ENCODE measurements at places on chromosomes 7 and 10.

DNA sequence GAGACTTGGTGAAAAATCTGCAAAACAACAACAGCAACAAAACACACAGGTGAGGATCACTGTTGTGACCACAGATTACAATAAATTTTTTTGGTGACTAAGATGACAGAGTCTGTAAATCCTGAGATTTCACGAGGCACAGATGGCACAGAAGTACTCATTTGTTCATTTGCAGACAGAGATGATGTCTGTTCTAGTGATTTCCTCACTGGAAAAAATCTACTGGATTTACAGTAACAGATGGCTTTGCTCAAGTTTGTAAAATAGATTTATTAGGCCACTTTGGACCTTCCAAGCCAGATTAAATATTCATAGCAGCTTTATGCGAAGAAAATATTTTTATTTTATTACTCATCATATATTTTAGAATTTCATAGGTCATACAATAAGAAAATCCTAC is 113.5 kb upstream of the IL6 start:
- DNase-seq, result no peak

- DNase-seq, result no peak
Observed at GRCh38 chr7:88452646-88453045, 146.0 kb upstream of the STEAP4 start.

GRCh38 chr7:132044247-132044646 is 487.8 kb upstream of the PODXL start:
- DNase-seq, result no peak

DNA sequence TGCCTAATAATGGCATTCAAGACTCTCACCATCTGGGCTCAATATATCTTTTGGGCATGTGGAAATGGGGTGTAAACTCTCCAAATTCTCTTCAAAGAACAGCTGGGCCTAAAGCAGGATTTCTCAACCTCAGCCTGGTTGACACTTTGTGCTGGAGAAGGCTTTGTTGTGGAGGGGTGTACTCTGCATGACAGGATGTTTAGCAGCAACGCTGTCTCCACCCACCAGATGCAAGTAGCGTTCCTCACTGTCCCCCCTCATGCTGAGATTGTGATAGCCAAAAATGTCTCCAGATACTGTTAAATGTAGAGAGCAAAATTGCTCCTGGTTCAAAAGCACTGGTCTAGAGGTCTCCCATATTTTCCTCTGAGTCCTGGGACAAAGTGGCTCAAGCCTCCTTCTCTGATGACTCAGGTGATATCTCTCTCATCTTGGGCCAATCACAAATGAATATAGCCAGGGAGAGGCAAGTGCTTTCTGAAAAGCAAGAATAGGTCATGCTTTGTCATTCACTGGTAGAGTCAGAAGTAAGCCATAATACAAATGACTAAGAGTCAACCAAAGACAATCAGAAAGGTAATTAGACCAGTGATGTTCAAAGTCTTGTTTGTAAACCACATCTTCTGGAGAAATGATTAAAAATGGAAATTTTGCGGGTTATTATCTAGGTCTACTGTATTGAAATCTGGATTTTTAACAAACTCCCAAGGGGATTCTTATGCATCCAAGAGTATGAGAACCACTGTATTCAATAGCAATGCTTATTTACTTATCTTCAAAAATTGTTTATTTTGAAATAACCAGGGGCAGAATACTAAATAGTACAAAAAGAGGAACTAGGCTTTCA is 330.8 kb downstream of the PTEN start:
- peak; percentile 48 for DNase-seq

GRCh38 chr10:91740353-91740924 is 57.8 kb upstream of the TNKS2 start:
- DNase-seq, result no peak

Measured in activated CD8-positive, alpha-beta T cell treated with anti-CD3 and anti-CD28 coated beads for 36 hours (primary cell).